ENCODE measurements at places on chromosomes 1 and 21.

- no peak for DNase-seq
Measured at GRCh38 chr1:228176024-228176395, 10.4 kb downstream of the IBA57 start.

DNA sequence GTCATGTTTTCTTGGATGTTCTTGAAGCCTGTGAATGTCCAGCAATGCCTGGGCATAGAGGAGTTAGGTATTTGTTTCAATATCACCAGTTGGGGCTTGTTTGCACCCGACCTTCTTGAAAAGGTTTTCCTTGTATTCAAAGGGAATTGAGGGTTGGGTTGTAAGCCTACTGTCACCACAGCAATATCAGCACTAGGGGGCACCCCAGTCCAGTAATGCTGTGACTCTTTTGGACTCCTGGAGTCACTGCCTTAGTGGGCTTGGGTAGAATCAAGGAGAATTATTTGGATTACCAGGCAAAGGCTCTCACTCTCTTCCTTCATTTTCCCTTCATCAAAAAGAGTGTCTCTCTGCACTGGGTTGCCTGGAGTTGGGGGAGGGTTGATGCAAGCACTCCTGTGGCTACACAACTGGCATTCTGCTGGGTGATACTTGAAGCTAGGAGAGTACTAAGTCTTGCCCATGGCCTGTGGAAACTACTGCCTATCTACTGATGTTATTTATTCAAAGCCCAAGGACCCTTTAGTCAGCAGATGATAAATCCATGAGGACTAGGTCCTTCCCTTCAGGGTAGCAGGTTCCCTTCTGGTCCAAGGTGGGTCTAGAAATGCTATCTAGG lies 34.5 kb downstream of the OR10R2 start:
- DNase-seq, result no peak

- DNase-seq, result no peak
Measured at GRCh38 chr1:2890221-2890850, 88.8 kb upstream of the TTC34 start.

DNA sequence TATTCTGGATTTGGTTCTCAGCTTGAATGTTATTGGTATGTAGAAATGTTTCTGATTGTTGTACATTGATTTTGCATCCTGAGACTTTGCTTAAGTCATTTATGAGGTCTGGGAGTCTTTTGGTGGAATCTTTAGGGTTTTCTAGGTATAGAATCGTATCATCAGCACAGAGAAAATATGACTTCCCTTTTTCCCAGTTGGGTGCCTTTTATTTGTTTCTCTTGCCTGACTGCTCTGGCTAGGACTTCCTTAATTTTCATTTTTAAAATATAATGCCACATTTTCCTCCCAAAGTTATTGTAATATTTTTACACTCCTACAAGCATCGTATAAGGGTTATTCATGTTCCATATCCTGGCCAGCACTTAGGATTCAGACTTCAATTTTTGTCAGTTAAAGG lies 111.1 kb downstream of the FNBP1L start:
- no peak for DNase-seq

DNA sequence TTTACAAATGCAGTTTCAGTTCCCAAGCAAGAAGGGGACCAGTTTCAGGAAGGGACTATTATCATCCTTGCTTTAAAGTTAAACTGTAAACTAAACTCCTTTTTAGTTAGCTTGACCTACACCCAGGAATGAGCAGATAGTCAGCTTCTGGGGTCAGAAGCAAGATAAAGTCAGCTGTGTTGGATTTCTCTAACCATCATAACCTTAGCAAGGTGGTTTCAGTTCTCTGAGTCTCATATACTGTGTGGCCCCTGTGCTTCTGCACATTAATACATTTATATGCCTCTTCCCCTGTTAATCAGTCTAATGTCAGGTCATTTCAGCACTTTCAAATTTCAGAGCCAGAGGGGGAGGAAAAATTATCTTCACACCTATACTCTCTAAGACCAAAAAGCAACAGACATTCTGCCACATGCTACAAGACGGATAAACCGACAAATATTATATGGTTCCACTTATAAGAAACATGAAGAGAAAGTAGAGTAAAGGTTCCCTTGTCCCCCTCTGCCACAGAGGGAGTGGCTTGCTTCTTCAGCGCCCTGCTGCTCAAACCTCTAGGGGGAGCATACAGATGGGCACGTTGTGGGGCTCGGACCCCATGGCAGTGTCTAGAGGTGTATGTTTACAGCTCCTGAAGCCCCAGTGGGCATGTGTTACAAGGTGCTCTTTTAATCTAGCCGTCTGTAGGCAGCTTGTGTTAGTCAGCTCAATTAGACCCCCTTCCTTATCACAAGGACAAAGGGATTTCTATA lies 89.1 kb downstream of the SMYD3 start:
- no peak for DNase-seq

DNA sequence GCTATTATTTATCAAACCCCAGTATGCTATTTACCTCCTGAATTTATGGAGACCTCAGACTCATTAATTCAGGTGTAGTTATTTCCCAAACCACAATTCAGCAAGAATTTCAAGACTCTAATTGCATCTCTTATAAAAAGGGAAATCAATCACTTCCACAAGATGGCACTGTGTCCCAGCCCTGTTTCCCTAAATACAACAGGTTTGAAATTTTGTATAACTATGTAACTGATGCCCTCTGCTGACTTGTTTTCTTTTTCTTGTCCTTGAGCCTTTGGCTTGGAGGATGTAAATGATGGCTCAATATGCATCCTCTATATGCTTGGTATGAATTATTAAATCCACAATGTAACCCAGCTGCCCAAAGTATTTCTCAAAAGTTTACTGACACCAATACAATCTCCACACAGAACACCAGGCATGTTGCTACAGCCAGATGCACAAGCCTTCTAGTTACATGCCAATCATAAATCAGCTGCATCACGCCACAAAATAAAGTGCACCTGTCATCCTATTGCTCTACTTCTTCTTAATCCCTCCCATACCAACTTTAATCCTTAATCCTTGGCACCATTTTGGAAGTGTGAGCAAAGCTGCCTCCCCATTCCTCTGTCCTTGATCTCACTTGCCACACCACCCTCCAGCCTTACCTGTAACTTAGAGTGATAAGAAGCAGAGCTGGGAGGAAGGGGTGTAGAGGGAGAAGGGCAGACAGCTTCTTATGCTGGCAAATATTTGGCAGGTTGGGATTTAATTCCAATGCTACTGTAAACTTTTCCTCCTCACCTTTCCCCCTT lies 9.0 kb downstream of the C1orf105 start:
- no peak for DNase-seq

GRCh38 chr1:115467790-115468189 lies 129.7 kb upstream of the NGF start:
- DNase-seq, result no peak

DNA sequence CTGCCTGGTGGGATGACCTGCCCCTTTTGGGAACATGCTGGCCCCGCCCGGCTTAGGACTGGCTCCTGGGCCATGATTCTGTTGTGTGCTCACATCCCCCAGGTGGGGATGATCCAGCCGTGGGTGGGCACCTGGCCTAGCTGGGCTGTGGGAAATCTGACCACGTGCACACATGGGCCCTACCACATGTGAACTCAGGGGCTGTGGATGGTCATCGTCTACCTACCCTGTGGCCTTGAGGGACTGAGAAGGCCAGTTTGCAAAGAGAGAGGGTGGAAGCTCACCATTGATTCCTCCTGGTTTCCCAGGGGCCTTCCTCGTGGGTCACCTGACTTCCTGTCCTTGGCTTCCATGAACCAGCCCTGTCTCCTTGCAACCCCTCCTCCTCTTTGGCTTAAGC lies 19.4 kb upstream of the PCP4 start:
- DNase-seq, result no peak

DNA sequence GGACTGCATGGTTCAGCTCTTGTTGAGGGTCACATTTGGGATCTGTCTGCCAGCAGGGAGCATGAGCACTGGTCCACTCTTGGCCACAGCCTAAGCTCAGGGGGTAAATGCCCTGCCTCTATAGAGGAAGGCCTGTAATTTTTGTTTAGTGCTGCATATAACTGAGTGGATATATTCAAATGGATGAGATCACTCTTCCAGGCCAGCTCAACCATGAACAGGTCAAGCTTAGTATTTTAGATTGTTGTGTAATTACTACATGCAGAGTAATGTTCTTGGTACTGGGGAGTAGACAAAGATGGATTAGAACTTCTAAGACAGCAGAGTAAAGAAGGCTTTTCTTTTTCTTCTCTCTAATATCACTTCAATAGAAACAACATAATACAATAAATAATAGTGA lies 376.9 kb downstream of the GPATCH2 start:
- no peak for DNase-seq

- DNase-seq, result no peak
Measured at GRCh38 chr1:40621821-40622450, 43.5 kb downstream of the RIMS3 start.

DNA sequence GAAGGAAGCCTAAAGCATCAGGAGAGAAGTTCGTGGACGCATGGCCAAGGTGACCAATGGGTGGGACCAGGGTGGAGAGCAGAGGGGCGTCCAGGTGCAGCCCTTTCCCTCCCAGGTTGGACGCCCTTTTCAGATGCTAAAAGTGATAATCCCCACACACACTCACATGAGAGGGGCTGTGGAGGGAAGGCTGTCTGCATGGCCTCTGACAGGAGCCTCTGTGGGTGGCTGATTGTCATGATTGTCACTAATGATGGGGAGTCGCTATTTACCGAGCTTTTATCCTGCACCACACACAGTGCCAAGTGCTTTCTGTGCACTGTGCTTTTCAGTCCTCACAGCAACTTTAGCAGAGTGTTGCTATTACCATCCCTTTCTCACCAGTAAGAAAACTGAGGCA lies 27.1 kb upstream of the C1QA start:
- no peak for DNase-seq

DNA sequence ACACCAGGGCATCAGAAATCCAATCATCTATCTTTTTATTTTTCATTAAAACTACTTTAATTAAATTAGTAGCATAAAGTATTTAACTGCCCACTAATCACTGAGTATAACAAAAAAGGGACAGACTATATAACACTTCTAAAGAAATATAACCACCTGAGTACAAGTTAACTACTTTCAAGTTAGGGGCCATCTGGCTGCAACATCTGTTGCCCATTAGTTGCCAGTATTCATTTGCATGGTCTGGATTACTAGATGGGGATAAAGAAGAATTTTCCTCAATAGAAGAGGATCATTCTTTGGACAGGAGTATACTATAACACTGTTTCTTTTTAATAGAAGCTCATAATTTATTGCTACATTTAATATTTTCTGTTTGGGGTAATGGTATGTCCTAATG lies 446.4 kb downstream of the AMY1C start:
- no peak for DNase-seq

GRCh38 chr1:89832496-89833127 lies 11.8 kb downstream of the LRRC8D start:
- DNase-seq, result no peak

- no peak for DNase-seq
Measured at GRCh38 chr1:92951141-92951582, 10.1 kb downstream of the DIPK1A start.

DNA sequence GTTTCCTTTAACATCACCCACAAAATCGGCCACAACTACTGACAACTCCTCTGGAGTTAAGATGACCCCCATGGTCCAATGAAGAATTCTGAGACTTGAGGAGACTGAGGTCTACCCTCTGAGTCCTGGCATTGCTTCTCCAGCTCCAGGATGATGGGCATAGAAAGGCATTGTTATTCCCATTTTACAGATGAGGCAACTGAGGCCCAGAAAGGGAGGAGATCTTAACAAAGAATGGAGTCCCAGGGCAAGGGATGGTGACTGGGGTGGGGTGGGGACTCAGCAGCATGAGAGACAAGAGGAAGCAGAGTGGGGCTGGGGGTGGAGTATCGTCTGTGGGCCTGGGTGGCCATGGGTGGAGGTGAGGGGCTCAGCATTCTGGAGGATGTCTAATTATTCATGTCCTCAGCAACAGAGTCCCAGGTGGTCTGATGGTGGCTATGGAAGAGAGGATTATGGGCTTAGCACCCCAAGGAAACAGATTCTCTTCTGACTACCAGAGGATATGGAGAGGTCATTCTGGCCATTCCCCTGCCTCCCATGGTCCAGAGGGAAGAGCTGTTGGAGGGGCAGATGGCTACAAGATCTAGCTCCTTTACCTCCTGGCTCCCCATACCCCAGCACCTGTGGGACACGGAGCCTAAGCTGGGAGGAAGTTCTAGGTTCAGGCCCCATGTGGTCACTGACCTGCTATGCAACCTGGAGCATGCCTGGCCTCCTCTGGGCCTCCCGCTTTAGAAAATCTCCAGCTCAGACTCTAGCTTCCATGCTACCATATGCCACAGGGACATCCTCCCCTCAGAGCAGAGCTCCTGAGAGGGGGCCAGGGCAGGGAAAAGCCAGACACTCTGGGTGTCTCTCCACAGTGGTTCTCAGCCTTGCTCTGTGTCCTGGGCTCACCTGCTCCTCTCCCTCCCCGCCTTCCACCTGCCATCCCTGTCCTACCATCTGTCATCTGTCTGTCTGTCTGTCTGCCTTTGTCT lies 37.4 kb upstream of the DMBX1 start:
- no peak for DNase-seq

GRCh38 chr1:228437424-228437962 lies 20.8 kb upstream of the TRIM17 start:
- no peak for DNase-seq

GRCh38 chr1:201061049-201061448 lies 37.5 kb upstream of the KIF21B start:
- DNase-seq, result no peak

DNA sequence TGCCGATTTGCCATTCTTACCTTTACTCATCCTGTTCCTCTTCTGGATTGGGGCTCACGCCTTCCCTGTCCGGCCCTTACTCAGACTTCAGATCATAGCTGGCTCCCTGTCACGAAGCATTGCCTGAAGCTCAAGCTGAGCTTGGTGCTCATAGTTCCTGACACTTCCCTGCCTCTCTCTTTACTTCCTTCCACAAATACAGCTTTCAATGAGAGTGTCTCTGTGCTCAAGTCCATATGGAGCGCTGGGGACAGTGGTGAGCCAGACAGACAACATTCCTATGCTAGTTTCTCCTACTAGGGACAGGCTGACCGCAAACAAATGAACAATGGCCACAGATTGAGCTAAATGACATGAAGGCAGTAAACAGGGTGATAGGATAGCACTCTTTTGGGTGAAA lies 38.1 kb downstream of the HHAT start:
- DNase-seq, result no peak

- DNase-seq, result no peak
Measured at GRCh38 chr1:8382608-8383505, 64.9 kb downstream of the SLC45A1 start.

DNA sequence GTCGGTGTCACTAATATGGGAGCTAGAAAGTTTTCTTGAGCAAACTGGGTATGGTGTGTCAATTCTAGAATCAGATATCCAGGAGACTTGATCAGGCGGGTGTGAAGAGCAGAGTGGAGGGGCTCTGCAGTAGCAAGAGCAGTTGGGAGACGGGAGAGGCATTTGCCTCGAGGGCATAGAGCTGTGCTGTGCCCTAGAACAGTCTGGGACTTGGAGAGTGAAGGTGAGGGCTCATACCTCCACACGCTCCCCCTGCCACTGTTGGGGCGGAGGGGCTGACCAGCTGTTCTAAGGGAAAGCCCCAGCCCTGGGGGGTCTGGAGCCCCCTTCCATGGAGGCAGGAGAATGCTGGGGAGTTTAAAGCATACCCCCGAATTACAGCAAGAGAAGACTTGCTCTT lies 33.8 kb downstream of the SIM2 start:
- no peak for DNase-seq

Measured in epithelial cell of prostate (primary cell).